ENCODE measurements at places on chromosomes 3 and 15.

- DNase-seq = no peak
Measured at GRCh38 chr3:151985787-151986430, 112.5 kb downstream of the SUCNR1 start.

DNA sequence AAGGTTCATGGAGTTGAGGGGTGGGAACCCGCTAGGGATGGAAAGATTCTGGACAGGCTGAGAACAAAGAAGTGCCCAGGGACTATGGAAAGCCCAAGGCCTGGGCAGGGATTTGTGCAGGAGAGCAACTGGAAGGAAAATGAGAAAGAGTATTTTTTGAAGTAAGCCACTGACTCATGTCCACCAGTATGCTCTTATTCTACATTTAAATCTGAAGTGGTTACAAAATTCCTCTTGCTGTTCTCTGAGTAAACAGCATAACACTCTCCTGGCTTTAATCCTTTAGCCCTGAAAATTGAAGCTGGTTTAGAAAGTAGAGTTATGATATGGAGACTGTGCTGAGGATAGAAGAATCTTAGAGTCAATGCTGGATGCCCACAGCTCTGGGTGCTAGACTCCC lies 165.2 kb downstream of the ISL2 start:
- DNase-seq = peak; percentile 41

- DNase-seq = no peak
Measured at GRCh38 chr3:182305881-182306665, 487.2 kb upstream of the ATP11B start.

DNA sequence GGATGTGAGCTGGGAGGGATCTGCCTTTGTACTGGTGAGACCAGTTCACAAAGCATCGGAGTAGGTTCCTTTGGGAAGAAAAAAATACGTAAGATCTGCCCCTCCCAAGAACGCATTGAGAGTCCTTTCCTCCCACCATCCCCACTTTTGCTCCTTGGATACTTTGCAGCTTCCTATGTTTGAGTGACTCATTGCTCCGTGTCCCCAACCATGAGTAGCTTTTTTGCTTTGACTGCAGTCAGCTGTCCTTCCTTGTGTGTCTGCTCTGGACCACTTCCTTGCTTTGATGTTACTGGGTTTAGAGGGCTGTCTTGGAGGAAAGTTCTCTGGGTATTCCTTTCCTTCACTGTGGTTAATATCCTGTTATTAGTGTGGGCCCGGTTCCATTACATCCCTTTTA lies 43.2 kb upstream of the PTPN23 start:
- DNase-seq = no peak

GRCh38 chr3:100210772-100211135 lies 50.0 kb upstream of the TBC1D23 start:
- peak; percentile 95 for DNase-seq

- DNase-seq = no peak
Measured at GRCh38 chr3:79063624-79064023, 704.2 kb downstream of the ROBO1 start.
